ENCODE measurements at places on chromosomes 3 and 15. TPM values are rescaled to one million over a fixed set of nuclear protein-coding genes. Genes with fewer than 3 reads are reported as not detected.

BFSP2 gene
- not detected for total RNA-seq

DOCK3 gene
- 0.32 TPM for total RNA-seq

PLA1A gene
- 0.32 TPM for total RNA-seq

BLM gene
- 2.2 TPM for total RNA-seq

RSRC1 gene
- 71.0 TPM for total RNA-seq

MUC4 gene
- not detected for total RNA-seq

ATP11B gene
- total RNA-seq, result 115 TPM

SLC22A14 gene
- total RNA-seq, result 0.32 TPM

CHCHD6 gene
- 12.0 TPM for total RNA-seq

PRR20G gene
- total RNA-seq, result not detected

CCR4 gene
- total RNA-seq, result not detected

SLC12A6 gene
- 31.4 TPM for total RNA-seq

LEKR1 gene
- total RNA-seq, result 3.1 TPM

SLC30A4 gene
- 18.6 TPM for total RNA-seq

TMC3 gene
- total RNA-seq, result not detected

OR5H14 gene
- total RNA-seq, result not detected

ITIH1 gene
- total RNA-seq, result not detected

FAM240A gene
- total RNA-seq, result 3.0 TPM

TYRO3 gene
- 4.8 TPM for total RNA-seq

IL12A gene
- total RNA-seq, result 7.4 TPM

RSL24D1 gene
- total RNA-seq, result 106 TPM

ZKSCAN7 gene
- 9.0 TPM for total RNA-seq

GOLGA6L24 gene
- total RNA-seq, result not detected

FILIP1L gene
- total RNA-seq, result 13.0 TPM

GPR62 gene
- 0.11 TPM for total RNA-seq

TM4SF1 gene
- 630 TPM for total RNA-seq

FGD5 gene
- total RNA-seq, result 11.7 TPM

ZIC4 gene
- total RNA-seq, result 0.13 TPM

ZIC1 gene
- total RNA-seq, result 0.32 TPM

P2RY14 gene
- total RNA-seq, result not detected

HYAL1 gene
- total RNA-seq, result 15.5 TPM

CFAP20DC gene
- 4.2 TPM for total RNA-seq

GLDN gene
- total RNA-seq, result 56.1 TPM

GP9 gene
- total RNA-seq, result not detected

CLDN1 gene
- total RNA-seq, result 2.7 TPM

TNFAIP8L3 gene
- total RNA-seq, result 3.0 TPM

C3orf85 gene
- total RNA-seq, result not detected

TRMT10C gene
- total RNA-seq, result 29.9 TPM

PTPRG gene
- total RNA-seq, result 110 TPM

COPS2 gene
- 181 TPM for total RNA-seq

PLSCR4 gene
- 38.6 TPM for total RNA-seq

NPAP1 gene
- 0.11 TPM for total RNA-seq

PSTPIP1 gene
- 10.2 TPM for total RNA-seq

SENP8 gene
- total RNA-seq, result 3.4 TPM

Measured in articular chondrocyte of knee joint (primary cell).